Stimulated activated CD4-positive, alpha-beta T cell treated with anti-CD3 and anti-CD28 coated beads, Interleukin-1b, Interleukin-23, amount 100 ng/mL, for 48 hours (primary cell): ENCODE measurements at places on chromosomes 4 and X.

- DNase-seq, result no peak
Measured at GRCh38 chr4:72770708-72771107, 201.7 kb upstream of the ADAMTS3 start.

DNA sequence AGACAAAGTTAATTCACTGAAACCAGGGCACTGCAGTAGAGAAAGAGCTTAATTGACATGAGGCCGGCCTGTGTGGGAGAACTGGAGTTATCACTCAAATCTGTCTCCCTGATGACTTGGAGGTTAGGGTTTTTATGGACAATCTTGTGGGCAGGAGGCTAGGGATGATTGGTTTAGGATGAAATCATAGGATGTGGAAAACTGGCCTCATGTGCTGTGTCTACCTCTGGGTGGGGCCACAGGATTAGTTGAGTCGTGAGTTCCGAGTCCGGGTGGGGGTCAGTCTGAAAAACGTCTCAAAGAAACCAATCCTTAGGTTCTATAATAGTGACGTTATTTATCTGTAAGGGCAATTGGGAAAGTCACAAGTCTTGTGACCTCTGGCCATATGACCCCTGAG is 68.1 kb downstream of the UCHL1 start:
- no peak for DNase-seq

DNA sequence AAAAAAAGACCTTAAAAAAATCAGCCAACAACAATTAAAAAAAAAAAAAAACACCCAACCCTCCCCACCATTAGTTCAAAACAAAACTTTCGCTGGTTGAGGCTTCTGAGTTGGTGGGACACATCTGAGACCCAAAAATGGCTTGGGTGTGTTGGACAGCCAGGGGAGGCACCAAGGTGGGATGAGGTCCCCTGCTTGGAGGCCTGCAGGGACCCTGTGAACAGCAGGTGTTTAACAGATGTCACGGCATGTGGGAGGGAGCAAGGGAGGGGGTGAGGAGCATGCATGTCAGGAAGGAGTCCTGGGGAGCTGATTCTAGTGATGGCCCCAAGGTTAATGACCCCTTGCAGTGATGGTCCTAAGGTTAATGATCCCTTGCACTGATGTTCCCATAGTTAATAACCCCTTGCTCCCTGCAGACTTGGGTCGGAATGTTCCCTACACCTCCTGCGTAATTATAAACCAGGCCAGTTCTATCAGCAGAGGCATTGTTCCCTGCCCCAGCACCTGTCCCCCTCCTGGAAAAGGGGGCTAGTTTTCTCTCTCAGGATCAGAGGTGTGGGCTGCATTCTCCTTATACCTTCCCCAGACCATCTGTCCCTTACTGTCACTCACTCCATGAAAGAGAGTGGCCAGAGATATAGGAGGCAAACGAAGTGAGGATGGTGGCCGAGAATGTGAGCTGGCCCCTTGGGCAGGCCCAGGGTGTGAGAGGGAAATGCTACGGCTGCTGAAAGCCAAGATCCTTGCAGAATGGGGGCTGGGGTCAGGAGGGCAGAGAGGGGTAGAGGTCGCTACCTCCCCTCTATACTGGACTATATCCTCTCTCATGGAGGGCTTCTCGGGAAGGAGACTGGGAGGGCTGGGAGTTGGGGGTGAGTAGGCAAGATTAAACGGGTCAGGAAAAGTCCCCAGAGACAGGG is 2.3 kb upstream of the FOXP3 start:
- DNase-seq, result no peak

GRCh38 chr4:12439633-12440305 is 1011.1 kb upstream of the HS3ST1 start:
- DNase-seq, result no peak

DNA sequence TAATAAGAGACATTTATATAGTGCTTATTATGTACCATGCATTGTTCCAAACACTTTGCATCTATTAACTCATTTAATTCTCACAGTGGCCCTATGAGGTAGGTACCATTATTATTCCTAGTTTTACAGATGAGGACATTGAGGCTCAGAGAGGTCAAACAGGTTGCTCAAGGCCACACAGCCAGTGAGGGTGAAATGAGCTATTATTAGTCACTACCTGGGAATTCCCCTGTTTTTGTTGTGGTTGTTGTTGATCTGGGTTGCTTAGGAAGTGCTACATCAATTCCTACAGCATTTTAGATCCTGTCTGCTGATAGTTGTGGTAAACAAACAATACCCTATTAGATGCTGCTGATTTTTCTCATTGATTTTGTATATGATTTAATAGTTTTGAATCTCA is 41.2 kb downstream of the APLN start:
- no peak for DNase-seq

- DNase-seq, result no peak
Measured at GRCh38 chr4:158850800-158851644, 82.2 kb downstream of the FNIP2 start.

DNA sequence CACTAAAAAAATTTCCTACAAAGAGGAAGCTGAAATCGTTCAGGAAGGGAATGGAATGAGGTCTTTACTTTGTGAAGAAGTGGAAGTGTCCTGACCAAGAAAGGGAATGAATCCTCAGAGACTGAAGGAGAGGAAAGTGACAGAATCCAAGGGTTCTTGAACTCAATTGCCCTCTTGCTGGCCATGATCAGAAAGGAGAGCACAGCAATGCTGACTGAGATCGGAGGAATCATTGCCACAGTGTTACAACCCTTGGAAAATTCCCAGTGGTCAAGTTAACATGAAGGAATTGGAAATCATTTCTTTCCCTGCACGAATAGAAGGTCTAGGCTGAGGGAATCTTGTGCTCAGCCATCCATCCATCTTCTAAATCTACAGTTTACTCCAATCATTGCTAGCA is 190.0 kb upstream of the NEIL3 start:
- no peak for DNase-seq

DNA sequence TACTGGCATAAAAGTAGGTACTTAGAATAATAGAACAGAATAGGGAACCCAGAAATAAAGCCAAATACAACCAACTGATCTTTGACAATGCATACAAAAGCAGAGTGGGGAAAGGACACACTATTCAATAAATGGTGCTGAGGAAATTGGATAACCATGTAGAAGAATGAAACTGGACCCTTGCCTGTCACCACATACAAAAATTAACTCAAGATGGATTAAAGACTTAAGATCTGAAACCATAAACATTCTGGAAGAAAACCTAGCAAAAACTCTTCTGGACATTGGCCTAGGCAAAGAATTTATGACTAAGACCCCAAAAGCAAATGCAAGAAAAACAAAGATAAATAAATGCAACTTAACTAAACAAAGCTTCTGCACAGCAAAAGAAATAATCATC is 45.6 kb downstream of the ARFIP1 start:
- no peak for DNase-seq

GRCh38 chr4:181688432-181688831 is 554.8 kb upstream of the TENM3 start:
- no peak for DNase-seq

DNA sequence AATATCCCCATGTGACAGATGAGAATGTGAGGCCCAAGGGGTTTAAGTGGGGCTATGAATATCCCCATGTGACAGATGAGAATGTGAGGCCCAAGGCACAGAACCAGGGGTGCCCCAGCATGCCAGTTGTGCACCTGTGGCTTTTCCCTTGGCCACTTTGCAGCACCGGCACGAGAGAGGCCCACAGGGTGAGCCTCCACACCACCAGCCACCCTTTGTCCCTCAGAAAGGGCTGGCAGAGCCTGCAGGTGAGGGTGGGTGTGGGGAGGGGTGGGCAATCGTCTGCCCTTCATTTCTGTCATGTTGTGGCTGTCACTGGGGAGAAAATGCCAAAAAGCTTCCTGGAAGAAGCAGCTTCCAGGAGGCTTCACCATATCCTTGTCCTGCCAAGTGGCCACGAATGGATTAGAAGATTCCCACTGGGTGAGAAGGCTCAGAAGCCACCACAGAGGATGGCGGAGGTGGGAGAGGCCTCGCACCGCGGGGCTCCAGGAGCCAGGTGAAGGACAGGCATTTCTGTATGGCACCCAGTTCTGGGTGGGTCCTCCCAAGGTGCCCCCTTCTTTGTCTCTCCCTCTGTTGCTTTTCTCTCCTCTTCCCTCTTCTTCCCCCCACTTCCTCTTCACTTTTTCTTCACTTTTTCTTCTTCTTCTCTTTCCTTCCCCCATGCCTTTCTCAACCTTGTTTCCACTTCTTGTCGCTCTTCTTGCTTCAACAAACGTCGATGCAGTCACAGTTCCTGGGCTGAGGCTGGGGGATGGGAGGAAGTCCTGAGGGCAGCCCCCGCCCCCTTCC is 469 bp upstream of the GPR78 start:
- DNase-seq, result no peak

- no peak for DNase-seq
Measured at GRCh38 chr4:33722254-33722653, 2522.1 kb downstream of the ARAP2 start.

- no peak for DNase-seq
Measured at GRCh38 chr4:2292646-2293108, 30.8 kb upstream of the MXD4 start.

DNA sequence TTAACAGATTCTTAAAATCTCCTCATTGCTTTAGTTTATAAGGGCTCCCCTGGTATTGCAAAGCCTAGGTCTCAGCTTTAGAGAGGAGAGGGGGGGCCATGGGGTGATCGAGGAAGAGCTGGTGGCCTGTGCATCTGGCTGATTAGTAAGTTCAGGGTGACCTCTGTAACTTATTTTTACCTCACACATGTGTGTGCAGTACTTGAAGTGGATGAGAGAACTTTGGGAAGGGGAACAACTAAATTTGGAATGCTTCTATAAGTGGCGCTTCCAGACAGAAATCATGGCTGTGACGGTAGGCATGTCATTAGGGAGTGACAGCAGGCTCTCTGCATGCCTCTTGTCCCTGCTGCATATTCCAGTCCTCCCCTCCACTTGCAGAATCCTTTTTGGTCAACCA is 41.9 kb downstream of the FRAS1 start:
- DNase-seq, result no peak

GRCh38 chrX:99939883-99940232 is 470.2 kb downstream of the PCDH19 start:
- no peak for DNase-seq

GRCh38 chr4:112748352-112748878 is 111.5 kb downstream of the LARP7 start:
- no peak for DNase-seq

DNA sequence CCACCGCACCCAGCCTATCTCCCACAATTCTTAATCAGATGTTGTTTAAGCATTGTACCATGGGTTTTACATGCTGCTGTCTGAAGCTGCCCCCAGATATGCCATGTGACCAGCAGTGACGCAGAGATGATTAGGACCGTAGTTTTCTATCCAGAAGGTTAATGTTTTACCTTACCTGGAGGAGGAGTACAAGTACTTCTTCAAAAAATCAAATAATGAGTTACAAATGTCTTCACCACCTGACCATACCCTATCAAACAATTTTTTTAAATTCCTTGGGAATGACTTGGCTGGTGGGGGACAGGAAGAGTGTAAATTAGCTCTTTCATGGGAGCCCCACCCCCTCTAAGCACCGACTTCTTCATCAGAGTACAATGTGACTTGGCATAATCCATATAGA is 16.2 kb upstream of the SGMS2 start:
- DNase-seq, result no peak

- DNase-seq, result no peak
Measured at GRCh38 chrX:24144528-24144927, 5.0 kb upstream of the ZFX start.

- no peak for DNase-seq
Measured at GRCh38 chrX:127030016-127030748, 210.7 kb downstream of the PRR32 start.

DNA sequence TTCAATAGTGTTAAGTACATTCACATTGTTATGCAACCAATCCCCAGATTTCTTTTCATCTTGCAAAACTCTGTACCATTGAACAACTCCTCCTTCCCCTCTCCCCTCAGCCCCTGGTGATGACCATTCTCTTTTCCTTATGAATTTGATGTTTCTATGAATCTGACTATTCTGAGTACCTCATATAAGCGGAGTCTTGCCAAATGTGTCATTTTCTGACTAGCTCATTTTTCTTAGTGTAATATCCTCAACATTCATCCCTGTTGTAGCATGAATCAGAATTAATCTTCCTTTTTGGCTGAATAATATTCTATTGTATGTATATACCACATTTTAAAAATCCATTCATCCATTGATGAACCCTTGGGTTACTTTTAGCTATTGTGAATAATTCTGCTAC is 34.0 kb downstream of the SMIM20 start:
- no peak for DNase-seq

GRCh38 chrX:119734897-119735339 is 23.5 kb upstream of the SOWAHD start:
- no peak for DNase-seq

DNA sequence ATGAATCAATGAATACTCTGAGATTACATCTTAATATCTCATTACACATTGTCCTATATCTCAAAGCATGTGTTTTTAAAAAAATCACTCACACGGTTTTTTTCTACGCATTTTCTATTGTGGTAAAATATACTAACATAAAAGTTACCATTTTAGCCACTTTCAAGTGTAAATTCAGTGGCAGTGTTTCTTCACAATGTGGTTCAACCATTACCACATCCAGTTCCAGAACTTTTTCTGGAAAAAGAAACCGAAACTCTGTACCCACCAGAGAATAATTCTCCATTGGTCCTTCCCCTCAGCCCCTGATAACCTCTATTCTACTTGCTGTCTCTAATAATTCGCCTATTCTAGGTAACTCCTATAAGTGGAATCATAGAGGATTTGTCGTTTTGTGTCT is 35.3 kb upstream of the ACSL1 start:
- DNase-seq, result no peak

DNA sequence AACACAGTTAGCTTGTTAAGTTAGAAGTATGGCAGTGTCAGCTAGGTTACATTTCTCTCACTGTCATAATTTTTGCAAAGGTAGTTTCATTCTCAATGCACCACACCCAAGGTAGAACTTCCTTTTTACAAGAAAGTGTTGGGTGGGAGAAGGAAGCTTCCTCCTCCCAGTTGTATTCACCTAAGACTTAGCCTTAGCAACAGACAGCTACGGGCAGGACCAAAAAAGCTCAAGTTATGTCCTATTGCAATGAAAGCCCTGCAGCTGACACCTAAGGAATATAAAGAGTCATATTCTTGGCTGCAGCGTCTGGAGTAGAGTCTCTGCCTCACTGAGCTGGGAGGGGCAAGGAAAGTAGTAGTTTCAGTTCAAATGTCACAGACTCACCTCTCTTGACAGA is 25.1 kb upstream of the PRDM8 start:
- DNase-seq, result no peak

DNA sequence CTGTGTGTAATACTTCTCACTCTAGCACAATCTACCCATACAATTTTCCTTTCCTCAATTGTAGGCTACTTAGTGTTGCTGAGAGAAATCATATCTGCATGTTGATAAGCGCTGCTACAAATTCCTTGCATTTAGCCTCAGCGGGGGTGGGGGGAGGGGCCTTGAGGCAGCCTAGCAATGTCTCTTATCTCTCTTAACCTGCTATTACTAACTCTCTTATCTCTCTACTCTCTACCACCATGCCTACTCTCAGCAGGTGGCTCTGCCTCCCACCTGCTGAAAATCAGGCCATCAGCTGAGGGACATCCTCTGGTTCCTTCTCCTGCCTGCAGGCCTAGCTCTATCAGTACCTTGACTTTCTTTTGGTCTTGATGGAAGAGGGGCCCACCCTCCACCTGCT is 98.9 kb downstream of the GPR82 start:
- DNase-seq, result no peak
